ENCODE measurements at places on chromosomes 6 and 20.
A peak's percentile ranks its signal among the peaks of the same experiment; 100 is the strongest.

DNA sequence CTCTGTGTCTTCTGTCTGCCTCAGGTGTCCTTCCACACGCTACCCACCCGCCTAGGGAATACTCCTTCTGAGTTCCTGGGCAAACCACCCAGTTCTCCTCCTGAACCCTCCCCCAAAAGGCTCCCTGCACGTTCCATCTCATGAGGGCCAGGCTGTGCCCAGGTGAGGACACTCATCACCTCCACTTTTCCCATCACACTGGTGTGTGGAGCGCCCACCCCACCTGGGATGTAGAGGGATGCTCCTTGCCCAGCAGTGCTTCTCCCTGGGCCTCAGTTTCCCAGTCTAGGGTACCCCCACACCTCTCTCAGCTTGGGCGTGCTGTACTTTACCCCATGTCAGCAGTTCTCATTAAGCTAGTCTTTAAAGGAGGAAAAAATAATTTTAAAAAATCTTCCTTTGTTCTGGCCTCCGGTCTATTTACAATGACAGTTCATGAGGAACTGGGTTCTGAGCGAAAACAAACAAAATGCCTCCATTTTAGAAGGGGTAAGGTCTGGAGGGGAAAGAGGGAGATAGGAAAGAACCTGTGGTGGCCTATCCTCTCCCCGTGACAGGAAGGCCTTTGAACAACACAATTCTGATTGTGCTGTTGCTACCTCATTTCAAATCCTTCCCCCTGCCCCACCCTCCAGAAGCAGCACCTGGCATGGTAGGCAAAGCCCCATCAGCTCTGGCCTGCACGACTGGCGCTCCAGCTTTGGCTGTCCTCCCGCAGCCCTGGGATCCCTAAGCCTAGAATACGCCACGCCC, 1.7 kb upstream of the C20orf203 start:
- no peak for DNase-seq

GRCh38 chr20:58840816-58841538, 9.7 kb downstream of the GNAS-AS1 start:
- DNase-seq, result no peak

DNA sequence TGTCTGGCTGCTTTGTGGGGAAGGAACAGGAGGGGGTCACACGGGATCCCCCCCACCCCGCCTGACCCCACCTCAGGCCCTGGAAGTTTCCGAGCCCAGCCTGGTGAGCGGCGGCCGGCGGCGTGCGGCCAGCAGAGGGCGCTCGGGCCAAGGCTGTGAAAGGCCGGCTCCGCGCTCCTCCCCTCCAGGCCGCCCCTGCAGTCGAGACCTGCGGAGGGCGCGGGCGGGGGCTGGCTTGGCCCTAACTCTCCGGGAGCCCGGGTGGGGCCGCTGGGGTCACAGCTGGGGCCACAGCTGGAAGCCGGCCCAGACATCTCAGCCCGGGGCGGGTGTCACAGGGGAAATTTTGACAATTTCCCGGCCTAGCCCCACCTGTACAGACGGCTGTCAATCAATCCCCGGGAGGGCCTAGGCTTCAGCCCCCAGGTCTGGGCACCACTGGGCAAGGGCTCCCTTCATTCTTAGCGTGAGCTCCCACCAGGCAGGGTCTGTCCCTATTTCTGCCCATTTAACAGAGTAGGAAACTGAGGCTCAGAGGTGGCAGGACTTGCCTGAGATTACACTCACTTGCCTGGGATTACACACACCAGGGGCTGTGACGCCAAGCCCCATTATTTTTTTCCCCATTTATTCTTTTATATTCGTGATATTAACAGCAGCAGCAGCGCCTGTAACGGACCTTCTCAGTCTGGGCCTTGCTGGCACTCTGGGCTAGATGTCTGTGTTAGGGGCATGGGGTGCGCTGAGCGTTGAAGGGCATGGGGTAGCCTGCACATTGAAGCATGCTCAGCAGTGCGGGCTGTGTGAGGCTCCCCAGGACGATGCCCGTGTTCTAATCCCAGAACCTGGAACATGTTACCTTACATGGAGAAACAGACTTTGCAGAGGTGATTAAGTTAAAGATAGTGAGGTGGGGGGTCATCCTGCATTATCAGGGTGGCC, 23.0 kb downstream of the ZBP1 start:
- peak; percentile 36 for DNase-seq

GRCh38 chr20:764255-764654, 4.0 kb downstream of the SLC52A3 start:
- DNase-seq, result no peak

DNA sequence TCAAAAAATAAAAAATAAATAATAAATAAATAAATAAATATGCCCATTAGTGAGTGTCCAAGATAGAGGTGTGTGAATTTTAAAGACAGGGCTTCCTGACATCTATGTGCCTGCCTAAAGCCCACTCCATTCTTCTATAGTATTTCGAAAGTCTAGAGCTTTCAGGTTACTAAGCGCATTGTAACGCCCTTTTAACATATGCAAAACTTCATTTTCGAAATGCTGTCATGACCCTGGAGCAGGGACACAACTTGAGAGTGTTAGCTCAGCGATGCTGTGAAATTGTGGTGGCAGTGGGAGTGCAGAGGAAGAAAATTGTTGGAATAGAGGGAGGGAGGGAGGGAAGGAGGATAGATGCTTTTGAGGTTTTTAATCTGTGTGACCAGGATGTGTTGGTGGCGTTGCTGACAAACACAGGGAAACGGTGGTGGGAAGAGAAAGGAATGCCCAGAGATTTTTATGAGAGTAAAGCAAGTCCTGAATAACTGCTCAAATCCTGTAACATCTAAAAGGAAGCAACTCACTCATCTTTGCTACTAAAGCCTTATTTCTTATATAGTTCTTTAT, 169.3 kb downstream of the ARID1B start:
- no peak for DNase-seq

GRCh38 chr6:133894795-133895358, 6.0 kb downstream of the TCF21 start:
- no peak for DNase-seq

GRCh38 chr6:17768388-17768787, 61.7 kb upstream of the NUP153 start:
- no peak for DNase-seq

DNA sequence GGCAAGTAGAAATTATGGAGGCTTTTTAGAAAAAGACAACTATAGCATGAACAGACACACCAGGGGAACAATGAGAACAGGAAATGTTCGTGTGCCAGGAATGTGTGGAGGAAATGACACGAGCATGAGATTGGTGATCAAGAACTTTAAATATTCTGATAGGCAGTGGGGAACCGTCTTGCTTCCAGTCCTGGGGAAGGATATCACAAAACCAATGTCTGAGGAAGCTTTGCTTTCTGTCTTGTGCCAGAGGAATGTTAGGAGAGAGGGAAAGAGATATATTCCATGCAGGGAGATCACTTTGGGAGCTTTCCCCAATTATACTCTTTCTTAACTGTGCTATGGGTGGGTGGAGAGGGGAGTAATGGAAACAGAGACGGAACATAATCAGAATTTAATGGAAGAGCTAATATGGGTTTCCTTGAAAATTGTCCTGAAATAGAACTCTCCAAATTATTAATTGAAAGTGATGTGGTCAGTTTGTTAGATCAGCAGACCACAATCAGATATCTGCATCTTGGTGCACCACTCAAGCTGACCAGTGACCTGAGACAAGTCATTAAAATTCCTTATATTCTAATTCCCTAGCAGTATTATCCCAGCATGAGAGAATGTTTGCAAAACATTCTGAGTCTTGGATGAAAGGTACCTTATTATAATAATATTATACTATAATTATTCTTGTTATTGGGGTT, 178.2 kb downstream of the SOX4 start:
- DNase-seq, result no peak

DNA sequence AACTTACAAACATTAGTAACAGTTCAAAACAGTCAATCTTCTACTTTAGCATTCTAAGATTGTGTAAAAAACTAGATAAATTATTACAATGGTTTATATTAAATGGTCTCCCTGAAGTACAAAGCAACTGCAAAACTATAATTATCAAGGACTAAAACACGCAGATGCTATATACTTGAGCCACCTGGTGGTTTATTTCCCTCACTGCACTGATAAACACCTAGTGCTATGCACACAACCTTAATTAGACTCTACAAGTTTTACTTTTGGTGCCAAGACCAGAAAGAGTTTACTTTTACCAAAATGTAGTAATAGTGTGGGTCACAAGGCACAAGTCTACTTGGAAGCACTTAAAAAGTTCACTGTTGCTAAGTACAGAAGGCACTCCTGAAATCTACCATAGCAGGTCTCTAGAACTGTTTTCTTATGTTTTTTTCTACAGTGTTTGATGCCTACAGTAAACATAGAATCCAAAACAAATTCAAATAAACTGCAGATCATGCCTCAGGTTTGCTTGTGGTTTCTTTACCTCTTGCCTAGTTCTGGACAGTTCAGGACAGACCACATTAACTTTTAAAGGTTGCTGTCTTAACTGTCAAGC, 49.2 kb downstream of the GMDS start:
- DNase-seq, result no peak

Data from nucleus accumbens (tissue), 56 donors.